ENCODE measurements at places on chromosomes 7 and 10.

GRCh38 chr10:121244818-121245217 lies 353.4 kb downstream of the FGFR2 start:
- DNase-seq, result no peak

GRCh38 chr10:15751046-15751445 lies 31.3 kb upstream of the ITGA8 start:
- no peak for DNase-seq

DNA sequence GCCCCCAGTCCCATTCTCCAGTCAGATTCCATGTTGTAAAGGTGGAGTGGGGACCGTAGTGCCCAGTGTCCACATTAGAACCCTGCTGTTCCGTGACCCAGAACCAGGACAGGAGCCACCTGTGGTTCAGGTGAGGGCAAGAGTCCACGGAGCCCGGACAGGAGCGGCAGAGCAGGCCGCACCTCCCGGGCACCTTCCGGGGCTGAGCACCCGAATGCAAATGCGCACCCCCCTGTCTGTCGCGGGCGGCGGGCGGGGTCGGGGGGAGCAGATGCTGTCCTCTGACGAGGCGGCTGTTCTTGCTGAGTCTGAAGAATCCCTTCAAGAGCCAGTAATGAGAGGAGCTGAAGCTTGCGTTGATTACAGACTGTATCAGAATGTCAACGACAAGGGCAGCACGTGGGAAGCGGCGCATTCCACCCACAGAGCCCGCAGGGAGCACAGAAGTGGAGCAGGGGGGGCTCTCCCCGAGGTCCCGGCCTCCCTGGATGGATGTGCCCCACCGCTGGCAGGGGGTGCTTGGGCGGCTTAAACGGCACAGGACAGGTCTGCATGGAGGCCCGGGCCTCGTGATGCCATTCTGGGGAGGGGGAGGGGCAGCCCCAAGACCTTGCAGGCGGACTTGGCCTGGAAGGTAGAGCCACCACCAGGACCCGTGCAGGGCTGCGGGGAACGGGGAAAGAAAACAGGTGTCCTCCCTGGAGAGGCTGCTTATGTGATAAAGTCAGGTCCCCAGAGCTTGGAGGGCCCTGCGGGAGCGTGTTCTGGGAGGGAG lies 407.5 kb upstream of the RNF32 start:
- DNase-seq, result no peak

DNA sequence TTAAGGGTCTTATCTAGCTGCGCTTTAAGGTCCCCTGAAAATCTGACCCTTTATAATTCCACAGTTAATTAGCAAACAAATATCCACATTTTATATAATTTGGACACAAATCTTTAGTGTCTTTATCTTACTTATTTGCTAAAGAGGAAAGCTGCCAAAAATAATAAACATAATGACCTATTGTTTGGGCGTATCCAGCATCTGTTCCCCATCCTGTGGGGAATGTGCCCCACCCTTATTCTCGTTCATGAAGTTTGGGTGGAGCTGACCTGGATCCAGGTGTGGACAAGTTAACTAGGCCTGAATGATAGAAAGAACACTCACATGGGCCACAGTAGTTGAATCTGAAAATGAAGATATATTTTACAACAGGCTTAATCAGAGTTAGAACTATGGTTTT lies 218.3 kb downstream of the CRPPA start:
- DNase-seq, result no peak

- no peak for DNase-seq
Observed at GRCh38 chr10:60977161-60978122, 33.5 kb upstream of the RHOBTB1 start.

DNA sequence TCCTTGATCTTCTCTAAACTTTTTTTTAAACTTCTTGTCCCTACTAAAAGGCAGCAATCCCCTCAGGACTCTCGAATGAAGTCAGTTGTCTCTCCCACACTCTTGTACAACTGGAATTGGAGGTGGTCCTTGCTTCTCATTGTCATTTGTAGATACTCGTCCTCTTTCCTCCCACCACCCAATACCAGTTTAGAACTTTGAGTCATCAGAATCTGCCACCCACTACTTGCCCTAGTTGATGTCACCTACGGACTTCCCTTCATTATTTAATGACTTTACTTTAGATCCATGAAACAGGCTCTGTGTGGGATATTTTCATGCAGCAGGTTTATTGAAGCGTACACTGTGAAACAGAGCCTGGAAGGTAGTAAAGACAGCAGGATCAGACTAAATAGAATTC lies 28.6 kb upstream of the LHFPL3 start:
- no peak for DNase-seq

DNA sequence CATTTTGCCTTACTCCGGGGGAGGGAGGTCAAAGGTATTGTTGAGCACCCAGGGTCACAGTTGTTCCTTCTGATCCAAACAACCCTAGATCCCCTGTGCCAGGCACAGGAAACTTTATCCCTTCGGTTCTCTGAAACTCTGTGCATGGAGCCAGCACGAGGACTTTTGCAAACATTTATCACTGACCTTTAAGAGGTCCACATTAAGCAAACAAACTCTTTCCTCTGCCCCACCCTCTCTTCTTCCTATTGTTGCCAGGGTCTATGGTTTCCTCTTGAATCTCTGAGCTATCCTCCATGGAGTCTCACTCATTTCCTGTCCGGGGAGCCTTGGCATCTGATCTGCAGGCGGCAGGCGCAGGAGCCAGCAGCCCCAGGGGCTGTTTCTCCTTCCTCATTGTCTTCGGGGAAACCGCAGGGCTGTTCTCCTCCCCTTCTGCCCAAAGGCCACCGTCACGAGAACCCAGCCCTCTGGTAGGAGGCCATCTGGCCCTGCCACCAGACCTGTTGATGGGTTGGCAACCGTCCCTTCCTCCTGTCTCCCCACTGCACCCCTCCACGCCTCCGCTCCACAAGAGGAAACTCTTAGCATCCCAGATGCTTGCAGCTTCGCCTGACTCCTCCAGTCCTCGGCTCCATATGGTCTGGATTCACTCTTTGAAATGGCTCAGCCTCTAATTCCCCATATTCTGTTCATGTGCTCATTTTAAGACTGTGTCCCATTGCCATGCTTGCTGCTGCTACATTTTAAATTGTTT lies 327.3 kb upstream of the NRP1 start:
- DNase-seq, result no peak

DNA sequence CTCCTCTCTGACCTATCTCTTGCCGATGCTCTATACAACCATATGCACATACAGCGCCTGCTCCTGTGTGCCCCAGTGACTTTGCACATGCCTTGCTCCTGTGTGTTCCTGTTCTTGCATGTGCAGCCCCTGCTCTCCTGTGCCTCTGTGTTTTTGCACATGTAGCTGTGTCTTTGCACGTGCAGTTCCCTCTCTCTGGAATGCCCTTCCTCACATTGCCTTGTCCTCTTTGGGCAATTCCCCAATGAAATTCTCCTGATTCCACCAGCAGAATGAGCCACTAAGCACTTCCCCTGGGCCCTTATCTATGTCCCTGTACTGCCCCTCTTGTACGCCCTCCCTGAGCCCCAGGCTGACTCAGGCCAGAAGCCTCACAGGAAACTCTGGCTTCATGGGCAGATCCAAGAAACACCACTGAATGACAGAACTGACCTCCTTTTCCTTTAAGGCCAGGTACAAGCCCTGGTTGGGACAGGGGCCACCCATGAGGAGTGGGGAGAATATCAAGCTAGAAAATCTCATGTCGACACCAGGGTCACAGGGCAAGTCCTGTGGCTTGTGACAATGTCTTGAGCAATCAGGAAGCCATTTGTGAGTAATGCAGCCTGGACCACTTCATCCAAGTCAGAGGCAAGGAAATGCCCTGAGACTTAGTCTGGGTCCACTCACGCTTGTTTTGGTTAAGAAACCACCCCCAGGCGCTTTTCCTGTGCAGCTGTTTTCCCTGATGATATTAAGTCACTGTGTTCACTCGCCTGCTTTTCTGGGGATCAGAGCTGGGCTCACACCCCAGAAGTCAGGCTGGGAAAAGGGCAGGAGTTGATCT lies 1.9 kb upstream of the ARHGAP22 start:
- no peak for DNase-seq

DNA sequence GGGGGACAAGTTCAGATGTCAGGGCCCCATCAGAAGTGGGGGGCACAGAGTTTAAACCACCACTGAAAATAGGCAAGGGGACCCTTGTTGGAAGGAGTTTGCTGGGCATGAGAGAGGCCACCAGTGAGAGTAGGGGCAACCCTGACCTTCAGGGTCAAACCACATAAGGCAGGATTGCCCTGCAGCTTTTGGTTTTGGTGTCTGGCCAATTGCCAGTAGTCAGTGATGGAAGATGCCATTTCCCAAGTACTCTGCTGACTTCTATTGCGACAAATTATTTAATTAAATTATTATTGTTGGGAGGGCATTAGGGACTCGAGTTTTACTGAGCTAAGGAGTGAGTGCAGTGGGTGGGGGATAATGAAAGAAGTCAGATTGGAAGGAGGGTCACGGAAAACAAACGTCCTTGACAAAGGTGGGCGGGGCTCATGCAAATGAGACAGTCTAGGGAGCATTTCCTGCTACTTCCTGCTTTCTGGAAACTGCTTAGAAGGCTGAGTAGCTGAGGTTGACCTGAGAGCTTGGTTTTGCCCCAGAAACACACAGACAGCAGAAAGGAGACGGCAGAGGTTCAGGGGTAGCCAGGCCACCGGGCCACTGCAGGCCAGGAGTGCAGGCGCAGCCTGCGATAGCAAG lies 74.2 kb upstream of the ANLN start:
- no peak for DNase-seq

GRCh38 chr7:16129431-16130110 lies 291.8 kb downstream of the CRPPA start:
- no peak for DNase-seq

GRCh38 chr7:93314449-93314848 lies 82.3 kb downstream of the VPS50 start:
- no peak for DNase-seq

DNA sequence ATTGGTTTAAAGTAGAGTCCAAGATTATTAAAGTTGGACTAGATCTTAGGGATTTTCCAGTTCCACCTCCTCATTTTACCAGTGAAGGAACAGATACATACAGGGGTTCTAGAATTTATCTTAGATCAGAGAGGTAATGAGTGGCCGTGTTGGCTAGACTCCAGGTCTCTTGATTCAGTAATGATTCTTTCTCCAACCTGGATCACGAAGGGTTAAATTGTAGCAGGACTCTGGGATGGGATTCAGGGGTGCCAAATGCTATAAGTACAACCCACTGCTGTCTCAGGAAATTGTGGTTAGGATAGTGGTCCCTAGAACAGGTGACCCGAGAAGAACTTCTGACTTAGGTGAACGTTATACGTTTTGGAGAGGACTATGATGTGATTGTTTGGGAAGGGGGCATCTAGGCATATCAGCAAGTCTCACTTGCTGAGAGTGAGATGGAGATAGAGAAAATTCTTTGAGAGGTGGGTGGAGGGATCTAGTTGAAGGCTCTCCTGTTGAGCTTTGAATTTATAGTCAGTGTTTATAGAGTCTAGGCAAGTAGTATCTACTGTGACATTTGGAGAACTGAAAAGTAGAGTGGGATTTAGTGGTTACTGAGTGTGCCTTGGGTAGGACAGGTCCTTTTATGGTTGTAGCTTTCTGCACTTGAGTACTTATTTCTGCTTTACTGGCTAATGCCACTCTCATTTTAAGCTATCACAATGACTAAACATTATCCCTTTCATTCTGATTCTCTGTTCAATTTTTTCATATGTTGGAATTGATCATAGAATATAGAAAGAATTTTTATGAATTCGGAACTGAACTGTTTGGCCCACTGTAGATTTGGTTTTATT lies 58.3 kb downstream of the ST7 start:
- no peak for DNase-seq

DNA sequence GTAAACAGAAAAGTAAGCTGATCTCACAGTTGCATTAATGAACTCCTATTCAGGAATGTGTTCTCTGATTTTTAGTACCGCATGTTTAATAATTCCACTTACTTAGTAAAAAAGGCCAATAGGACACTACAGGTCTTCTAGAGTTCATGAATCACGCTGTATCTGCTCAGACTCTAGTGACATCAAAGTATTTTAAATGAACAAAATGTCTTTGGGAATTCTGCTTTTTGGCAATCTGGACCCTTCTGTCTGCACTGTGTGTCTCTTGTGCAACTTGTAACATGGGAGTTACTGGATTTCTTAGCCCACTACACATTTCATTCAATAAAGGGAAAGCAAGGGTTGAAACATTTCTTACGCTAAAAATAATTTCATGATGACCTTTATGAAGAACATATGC lies 50.2 kb downstream of the RABGEF1 start:
- DNase-seq, result no peak

- no peak for DNase-seq
Observed at GRCh38 chr10:91424016-91424415, 13.9 kb downstream of the HECTD2 start.

GRCh38 chr7:31720366-31720765 lies 33.4 kb downstream of the PPP1R17 start:
- no peak for DNase-seq

GRCh38 chr10:13404305-13404759 lies 56.2 kb upstream of the SEPHS1 start:
- DNase-seq, result no peak

- no peak for DNase-seq
Observed at GRCh38 chr10:124387078-124387874, 31.4 kb downstream of the OAT start.

GRCh38 chr7:102450242-102450641 lies 14.4 kb downstream of the ALKBH4 start:
- DNase-seq, result peak; percentile 49
